ENCODE measurements at places on chromosomes 5 and 9. TPM values are rescaled to one million over a fixed set of nuclear protein-coding genes. Genes with fewer than 3 reads are reported as not detected.

Gene SAP30L
- polyA plus RNA-seq, result 32.7 TPM

Gene DND1
- 4.4 TPM for polyA plus RNA-seq

Gene DMGDH
- 0.70 TPM for polyA plus RNA-seq

Gene CDH6
- 2.1 TPM for polyA plus RNA-seq

Gene NRG2
- 5.4 TPM for polyA plus RNA-seq

Gene PPP3R2
- polyA plus RNA-seq, result not detected

Gene LCN1
- not detected for polyA plus RNA-seq

Gene STARD4
- polyA plus RNA-seq, result 60.5 TPM

Gene CSNK1A1
- 207 TPM for polyA plus RNA-seq

Gene SLC6A18
- polyA plus RNA-seq, result not detected

Gene ALDH1A1
- not detected for polyA plus RNA-seq

Gene FAM174A
- polyA plus RNA-seq, result 43.7 TPM

All from neural cell (in vitro differentiated cells).